ENCODE measurements at places on chromosomes 3 and 15.

DNA sequence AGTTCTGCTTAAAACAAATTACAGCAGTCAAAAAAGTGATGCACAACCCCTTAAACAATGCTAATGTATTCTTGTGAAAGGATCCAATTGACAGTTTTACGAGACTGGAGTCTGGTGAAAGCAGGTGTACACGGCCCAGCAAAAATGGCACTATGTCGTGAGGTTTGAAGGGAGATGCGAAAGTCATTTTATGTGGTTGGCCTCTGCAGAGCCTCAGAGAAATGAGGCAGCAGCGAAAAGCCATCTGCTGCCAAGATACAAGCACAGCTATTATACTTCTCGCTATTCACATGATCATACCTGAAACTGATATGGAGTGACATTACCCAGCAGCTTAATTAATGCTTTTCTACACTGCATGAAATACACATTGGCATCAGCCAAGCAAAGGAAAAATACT lies 36.4 kb downstream of the MECOM start:
- no peak for DNase-seq

DNA sequence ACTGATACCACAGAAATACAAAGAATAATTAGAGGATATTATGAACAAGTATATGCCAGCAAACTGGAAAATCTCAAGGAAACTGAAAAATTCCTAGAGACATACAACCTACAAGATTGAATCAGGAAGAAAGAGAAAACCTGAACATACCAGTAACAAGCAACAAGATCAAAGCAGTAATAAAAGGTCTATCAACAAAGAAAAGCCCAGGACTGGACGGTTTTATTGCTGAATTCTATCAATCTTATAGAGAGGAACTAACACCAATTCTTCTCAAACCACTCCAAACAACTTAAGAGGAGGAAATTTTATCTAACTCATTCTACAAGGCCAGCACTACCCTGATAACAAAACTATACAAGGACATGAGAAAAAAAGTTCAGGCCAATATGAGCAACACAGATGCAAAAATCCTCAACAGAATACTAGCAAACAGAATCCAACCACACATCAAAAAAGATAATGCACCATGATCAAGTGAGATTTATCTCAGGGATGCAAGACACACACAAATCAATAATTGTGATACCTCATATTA lies 71.1 kb upstream of the IMPG2 start:
- DNase-seq: no peak

DNA sequence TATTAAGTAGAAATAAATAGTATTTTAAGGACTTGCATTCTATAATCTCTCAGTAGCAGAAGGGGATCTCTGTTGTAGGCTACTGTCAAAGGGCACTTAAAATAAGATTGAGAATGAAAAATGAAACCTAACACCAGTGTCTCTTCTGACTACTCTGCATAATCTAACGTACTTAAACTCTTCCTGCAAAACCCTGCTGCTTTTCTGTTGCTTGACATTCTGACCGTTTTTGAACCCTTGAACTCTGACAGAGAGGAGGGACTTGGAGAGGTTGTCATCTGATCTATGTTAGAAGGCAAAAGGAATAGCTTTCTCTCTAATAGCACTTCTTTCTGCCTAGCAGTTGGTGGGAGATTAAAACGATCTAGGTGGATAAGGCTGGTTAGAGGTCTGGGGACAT lies 204.6 kb downstream of the ZIC1 start:
- DNase-seq: no peak

GRCh38 chr3:70078778-70079177 lies 79.2 kb downstream of the SAMMSON start:
- no peak for DNase-seq

GRCh38 chr3:119973018-119973646 lies 121.1 kb downstream of the GSK3B start:
- no peak for DNase-seq

DNA sequence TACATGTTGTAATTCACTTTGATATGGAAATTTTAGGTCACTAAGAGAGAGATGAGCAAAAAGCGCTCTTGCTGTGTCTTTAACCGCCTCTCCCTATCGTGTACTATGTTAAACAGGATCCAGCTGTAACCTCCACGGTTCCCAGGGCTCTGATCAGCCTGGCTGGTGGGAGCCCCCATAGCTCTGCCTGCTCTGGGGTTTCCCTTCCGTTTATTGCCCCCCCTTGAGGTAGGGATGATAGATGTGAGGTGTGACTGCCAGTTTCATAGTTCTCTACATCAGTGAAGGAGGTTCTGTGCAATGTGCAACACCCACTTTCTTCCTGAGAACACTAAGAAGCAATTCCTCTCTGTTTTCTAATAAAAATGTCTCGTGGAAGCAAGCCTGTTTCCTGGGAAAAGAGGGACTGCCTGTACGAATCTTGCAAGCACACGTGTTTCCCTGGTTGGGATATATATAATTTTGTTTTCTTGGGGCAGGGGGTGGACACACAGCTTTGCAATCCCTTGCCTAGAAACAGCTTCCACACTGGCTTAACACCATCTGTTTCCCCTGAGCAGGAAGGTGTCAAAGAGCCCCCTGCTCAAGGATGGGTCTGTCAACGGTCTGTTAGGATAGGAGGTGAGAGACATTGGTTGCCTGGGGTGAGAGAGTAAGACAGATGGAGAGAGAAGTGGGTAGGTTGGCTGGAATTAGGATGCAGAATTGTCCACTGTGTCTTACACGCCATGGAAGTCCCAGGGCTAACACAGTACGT lies 23.8 kb downstream of the CORO2B start:
- no peak for DNase-seq

- no peak for DNase-seq
These were observed 101.5 kb upstream of the SLC6A6 start for GRCh38 chr3:14300721-14301399.

GRCh38 chr3:4785551-4785950 lies 193.7 kb upstream of the BHLHE40 start:
- DNase-seq: no peak

DNA sequence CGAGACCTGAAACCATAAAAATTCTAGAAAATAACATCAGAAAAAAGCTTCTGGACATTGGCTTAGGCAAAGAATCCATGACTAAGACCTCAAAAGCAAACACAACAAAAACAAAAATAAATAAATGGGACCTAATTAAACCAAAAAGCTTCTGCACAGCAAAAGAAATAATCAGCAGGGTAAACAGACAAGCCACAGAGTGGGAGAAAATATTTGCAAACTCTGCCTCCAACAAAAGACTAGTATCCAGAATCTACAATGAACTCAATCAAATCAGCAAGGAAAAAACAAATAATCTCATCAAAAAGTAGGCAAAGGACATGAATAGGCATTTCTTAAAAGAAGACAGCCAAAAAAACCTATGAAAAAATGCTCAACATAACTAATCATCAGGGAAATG lies 59.6 kb downstream of the DNAH12 start:
- DNase-seq: no peak

DNA sequence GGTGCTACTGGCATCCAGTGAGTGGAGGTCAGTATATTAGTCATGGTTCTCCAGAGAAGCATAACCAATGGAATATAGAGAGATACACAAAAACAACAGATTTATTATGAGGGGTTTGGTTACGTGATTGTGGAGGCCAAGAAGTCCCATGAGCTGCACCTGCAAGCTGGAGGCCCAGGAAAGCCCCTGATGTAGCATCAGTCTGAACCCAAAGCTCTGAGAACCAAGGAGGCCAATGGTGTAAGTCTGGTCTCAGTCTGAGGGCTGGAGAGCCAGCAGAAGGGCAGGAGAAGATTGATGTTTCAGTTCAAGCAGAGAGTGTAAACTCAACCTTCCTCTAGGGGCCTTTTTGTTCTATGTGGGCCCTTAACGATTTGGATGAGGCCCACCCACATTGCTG lies 144.1 kb downstream of the KLF13 start:
- DNase-seq: no peak

DNA sequence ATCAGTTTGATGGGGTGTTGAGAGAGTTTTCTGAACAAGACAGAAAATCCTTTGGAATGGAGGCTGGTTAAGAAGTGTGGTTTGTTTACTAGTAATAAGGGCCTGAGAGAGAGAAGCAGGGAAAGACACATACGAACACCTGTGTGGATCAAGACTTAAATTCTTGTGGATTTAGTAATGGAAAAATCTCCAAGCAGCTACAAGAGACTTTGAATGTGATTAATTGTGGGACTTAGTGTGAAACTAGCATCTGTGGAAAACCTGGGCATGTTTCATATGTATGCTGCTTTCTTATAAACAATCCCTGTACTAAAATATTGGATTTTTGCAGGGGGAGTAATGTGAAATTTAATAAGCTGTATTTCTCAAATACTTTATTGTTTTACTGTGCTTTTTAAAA lies 399.1 kb downstream of the SI start:
- DNase-seq: no peak

- DNase-seq: no peak
These were observed at the start of gene PCSK6 for GRCh38 chr15:101489599-101490407. TSS of gene PCSK6 (minus strand) at chr15:101489707. CDS start at chr15:101489670, 37 bp downstream.

DNA sequence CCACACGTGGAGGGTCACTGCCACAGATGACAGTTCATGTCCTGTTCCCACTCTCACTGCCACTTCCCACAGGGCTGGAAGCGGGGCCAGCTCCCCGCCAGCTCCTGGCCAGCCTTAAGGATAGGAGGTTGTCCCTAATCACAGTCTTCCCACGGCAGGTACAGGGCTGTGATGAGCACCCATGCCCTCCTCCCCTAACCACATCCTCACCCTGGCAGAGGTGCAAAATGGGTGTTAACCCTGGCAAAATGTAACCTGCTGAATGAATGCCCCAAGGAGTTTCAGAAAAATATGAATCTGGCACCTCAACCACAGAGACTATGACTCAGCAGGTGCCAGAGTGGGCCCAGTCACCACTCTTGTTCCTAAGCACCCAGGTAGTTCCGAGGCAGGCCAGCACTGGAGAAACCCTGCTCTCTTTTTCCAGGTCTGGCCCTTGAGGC lies 185.1 kb upstream of the TPM1 start:
- DNase-seq: no peak

DNA sequence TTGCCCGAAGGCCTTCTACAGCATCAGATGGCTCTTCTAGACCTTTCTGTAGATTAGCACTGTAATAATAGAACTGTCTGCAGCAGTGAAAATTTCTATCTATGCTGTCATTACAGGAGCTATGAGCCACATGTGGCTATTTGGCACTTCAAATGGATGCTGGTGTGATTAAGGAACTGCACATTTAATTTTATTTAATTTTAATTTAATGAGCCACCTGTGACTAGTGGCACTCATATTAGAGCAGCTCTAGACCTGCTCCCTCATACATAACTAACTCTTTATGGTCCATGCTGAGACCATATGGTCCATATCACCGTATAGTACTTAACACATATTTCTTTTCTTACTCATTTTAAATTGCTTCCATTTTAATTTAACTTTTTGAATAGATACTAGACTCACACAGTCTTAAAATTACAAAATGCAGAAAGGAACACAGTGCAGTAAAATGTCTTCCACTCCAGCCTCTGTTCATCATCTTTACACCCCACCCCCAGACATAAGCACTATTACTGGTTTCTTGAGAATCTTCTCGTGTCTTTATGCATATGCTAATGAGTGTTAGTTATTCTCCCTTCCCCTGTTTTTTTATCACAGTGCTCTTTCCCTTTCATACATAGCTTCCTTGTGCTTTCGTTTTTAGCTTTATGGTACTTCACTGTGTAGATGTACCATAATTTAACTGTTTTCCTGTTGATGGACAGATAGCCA lies 9.6 kb downstream of the LSM3 start:
- no peak for DNase-seq

GRCh38 chr3:154307363-154307762 lies 16.9 kb downstream of the DHX36 start:
- DNase-seq: no peak

- no peak for DNase-seq
These were observed 51.2 kb downstream of the CFAP20DC start for GRCh38 chr3:58998476-58999117.

DNA sequence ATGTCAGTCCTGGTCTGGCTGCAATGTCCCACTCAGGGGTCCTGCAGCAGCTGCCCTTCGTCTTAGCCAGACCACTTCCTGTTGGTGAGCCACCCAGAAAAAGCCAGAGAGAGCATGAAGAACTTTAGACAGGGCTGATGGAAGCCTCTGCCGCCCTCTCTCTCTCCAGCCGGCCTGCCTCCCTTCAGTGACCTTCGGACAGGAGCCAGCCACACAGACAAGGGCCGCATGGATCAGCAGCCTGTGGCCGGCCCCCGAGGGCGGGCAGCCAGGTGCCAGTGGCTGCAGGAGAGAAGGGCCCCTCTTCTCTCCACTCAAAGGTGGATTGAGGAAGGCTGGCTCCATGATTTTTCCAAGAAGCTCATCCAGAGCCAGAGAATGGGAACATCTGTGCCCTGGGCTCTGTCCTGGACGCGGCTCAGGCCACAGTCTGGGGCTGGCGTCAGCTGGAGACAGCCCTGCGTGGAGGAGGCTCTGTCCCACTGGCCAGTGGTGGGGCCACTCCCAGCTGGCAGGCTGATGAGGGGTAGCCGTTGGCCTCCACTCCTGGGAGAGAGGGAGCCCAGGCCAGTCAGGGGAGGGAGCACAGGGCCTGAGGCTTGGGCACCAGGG lies 42.9 kb downstream of the ISG20 start:
- DNase-seq: no peak

- no peak for DNase-seq
These were observed 17.2 kb upstream of the DET1 start for GRCh38 chr15:88563638-88564037.

- DNase-seq: peak; percentile 47
These were observed 5.6 kb upstream of the MECOM start for GRCh38 chr3:169668957-169669741.

GRCh38 chr15:68078365-68078764 lies 24.2 kb downstream of the PIAS1 start:
- no peak for DNase-seq

DNA sequence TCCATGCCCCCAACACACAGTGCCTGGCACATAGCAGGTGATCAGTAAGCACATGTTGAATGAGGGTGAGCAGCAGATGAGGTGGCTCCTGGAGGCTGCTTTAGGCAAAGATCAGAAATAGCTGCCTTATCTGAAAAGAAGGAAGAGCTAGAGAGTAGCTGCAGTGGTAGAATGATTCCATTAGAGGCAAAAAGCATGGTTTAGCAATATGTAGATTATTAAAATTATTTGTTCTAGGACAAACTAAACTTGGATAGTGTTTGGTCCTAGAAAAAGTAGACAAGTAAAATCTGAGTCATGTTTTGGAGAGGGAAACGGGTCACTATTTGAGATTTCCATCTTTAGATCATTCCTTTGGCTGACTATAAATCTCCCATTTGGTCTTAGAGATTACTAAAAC lies 32.1 kb downstream of the KIF7 start:
- DNase-seq: no peak

DNA sequence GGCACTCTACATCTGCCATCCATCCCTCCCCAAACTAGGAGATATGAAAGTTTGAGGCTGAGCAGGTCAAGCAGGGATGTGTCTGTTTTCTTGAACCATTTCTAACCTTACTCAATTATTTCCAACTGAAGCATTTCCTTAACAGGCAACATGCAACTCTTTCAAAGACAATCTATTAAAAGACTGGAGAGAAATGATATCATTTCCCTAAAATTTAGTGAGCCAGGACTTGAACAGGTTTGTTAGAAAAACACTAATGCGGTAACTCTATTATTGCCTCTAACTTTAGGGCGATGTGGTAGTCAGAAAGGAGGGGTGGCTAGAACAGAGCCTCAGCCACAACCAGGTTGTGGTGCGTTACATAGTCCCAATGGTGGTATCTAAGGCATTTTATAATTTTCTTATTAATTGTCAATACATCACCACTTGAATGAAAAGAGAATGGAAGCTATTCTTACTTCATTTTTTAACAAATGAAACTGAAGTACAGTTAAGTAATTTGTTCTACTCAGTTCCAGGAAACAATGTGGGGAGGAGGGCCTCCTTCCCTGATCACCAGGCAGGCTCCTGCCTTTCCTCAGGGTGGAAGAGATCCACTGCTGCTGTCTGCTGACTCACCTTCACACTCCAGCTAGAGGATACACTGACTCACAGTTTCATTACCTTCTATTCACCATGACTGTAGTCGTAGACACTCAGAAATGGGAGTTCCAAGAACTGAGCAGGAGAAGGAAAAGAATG lies 22.8 kb downstream of the MYO1E start:
- DNase-seq: no peak

Data from activated T-cell treated with anti-CD3 and anti-CD28 coated beads, Interleukin-2, amount 50 U/mL, for 1 hour (primary cell).